ENCODE measurements at places on chromosomes 6 and 20. TPM values are rescaled to one million over a fixed set of nuclear protein-coding genes. Genes with fewer than 3 reads are reported as not detected.

DEFB132 gene
- not detected for total RNA-seq

WFDC2 gene
- total RNA-seq = 0.77 TPM

FKBP1C gene
- total RNA-seq = not detected

NRSN2 gene
- total RNA-seq = 16.7 TPM

LY6G5B gene
- 3.6 TPM for total RNA-seq

TUBB2B gene
- 1.6 TPM for total RNA-seq

OXT gene
- not detected for total RNA-seq

CST5 gene
- total RNA-seq = not detected

ASIP gene
- 3.5 TPM for total RNA-seq

BPIFB1 gene
- not detected for total RNA-seq

POM121L2 gene
- not detected for total RNA-seq

All from heart left ventricle (tissue), 16 donors.